ENCODE measurements at places on chromosomes 2 and 18.

DNA sequence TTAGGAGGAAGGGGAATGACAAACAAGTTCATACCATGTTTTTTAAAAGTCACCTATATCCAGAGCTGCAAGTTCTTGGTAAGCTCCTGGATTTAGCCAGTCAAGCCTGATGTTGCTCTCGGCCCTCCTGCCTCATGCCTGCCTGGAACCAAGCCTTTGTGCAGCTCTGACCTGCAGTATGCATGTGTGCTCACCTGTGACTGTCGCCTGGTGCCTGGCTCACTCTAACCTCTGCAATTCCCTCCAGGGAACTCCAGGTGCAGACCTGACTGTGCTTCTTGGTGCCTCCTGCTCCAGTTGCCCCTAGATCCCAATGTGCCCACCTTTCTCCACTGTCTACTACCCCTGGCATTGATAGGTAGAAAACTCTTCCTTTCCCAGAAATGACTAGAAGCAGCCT is 85.1 kb upstream of the ZBTB14 start:
- no peak for DNase-seq

GRCh38 chr18:39519741-39520140 is 1954.1 kb upstream of the CELF4 start:
- no peak for DNase-seq

GRCh38 chr2:147177071-147177857 is 667.6 kb upstream of the ACVR2A start:
- DNase-seq: no peak

GRCh38 chr2:45606796-45607195 is 4.3 kb downstream of the SRBD1 start:
- DNase-seq: no peak

GRCh38 chr18:46718501-46719341 is 38.1 kb downstream of the ST8SIA5 start:
- DNase-seq: no peak

GRCh38 chr2:220593526-220593925 is 966.1 kb downstream of the SLC4A3 start:
- no peak for DNase-seq

DNA sequence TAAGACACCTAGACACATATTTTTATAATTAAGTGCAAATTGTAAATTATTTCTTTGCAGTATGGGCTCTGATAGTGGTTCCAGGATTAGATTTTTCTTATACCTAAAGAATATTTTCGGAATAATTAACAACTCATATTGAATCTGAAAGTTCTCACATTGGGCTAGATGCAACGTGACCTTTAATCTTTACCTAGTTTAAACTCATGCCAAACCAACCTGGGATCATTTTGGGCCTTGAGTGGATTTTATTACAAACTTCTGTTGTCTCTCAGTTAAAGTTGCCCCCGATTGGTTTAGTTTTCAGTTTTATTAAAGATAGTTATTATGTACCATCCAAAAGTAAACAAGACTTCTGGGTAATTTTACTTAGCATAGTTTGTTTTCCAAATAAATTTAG is 230.2 kb upstream of the VWC2L start:
- no peak for DNase-seq

DNA sequence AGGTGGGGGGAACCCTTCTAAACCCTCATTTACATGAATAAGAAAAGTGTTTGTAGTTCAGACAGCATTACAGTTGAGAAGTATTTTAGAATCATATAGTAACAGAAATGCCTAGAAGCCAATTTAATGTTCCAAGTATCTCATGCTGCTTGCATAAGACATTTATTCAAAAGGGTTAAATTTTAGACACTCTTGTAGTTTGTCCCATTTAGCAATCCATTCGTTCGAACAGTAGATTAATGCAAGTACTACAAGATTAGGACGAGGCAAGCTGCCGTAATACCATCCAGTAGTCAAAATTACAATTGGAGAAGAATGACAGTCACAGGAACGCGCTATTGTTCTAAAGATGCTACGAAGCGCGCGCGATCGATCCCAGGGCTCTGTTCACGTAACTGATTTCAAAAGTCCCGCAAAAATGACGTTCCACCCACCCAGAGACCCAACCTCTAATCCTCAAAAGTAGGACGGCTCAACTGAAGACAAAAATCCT is 1.2 kb downstream of the TMEM237 start:
- no peak for DNase-seq

- DNase-seq: no peak
These were observed 106.8 kb downstream of the GRB14 start for GRCh38 chr2:164514491-164514890.

DNA sequence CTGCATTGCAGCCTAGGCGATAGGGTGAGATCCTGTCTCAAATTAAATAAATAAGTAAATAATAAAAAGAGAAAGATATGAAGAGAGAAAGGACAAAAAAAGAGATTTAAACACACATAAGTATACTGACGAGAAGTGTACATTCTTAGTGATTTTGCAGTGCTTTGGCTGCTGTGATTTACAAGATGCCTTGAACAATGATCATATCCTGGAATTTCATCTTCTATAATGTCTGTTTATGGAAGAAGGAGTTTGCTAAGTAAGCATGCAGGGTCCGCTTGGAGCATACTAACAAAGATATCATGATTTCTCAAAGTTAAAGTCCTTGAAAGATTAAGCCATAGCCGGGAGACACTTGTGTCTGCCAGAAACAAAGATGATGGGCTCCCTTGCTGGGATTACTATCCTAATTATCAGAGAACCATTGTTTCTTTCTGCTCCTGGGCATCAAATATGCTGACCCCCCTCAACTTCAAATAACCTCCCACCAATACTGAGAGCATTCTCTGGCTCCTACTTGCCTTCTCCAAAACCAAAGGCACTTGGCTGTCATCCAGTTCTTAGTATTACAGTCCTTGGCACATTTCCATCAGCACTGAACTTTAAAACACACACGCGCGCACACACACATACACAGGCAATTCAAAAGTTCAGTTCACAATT is 47.5 kb upstream of the STAM2 start:
- peak; percentile 25 for DNase-seq

DNA sequence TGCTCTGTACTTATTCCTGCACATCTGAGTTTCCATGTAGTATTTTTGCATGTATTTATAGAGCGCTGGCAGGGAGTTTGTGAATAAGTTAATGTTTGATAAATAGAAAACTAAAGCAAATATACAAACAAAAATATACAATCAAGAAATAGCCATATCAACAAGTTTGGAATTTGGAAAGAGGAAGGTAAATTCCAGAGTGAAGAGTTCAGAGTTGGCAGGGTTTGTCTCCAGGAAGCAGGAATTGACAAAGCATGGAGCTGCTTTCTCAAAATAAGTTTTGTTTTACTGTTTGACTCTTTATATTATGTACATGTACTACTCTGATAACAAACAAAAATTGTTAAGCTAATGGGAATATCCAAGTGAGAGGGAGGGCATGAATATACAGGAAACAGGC is 80.3 kb downstream of the SPOPL start:
- no peak for DNase-seq

GRCh38 chr2:26870585-26871095 is 22.7 kb downstream of the DPYSL5 start:
- no peak for DNase-seq

GRCh38 chr2:171104379-171104778 is 56.3 kb downstream of the TLK1 start:
- DNase-seq: no peak

- no peak for DNase-seq
These were observed 518.8 kb upstream of the ACVR2A start for GRCh38 chr2:147325990-147326389.

DNA sequence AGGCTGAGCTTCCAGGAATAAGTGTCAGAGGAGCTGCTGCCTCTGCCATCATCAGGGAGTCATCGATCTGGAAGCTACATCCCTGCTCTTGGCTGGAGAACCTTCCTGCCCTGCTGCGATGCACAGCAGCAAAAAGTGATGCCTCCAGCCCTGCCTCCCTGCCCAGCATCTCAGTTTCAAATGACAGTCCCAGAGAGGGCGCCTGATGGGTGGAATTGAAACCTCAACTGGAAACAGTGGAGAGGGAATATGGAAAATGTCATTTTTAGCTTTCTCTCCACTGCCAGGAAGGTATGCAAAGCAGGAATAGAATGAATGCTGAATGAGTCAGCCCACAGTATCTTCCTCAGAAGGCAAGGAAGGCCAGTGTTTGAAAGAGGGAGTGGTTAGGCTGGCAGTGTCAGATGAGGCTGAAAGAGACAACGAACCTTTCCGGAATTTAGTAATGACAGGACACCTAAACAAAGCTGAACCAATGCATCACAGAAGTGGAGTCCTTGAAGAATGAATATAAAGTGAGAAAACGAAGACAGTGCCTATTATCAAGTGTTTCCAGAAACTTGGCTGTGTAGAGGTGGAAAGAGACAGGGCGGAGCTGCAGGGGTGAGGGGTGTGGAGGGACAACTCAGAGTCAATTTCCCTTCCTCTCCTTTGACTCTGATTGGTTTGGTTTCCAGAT is 153.9 kb upstream of the NDUFV2 start:
- DNase-seq: no peak

DNA sequence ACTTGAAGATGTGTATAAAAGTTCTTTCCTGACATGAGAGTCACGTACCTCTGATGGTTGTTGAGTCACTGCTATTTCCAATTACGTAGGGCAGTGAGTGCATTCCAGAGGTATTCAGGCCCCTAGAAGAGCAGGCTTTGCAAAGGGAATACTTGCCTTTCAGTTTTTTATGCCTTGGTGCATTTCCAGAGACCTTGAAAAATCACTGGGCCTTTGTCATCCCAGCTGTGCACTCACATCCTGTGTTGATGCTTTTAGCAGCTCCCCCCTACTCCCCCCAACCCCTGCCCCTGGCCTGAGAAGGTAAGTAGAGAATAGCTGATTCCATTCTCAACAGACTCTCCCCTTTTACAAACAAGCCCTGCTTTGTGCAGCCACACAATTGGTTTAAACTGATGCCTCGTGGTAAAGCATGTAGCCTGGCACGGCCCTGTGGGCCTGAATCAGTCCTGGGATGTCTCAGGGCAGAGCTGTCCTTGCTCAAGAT is 174.2 kb downstream of the PRPF40A start:
- DNase-seq: no peak

DNA sequence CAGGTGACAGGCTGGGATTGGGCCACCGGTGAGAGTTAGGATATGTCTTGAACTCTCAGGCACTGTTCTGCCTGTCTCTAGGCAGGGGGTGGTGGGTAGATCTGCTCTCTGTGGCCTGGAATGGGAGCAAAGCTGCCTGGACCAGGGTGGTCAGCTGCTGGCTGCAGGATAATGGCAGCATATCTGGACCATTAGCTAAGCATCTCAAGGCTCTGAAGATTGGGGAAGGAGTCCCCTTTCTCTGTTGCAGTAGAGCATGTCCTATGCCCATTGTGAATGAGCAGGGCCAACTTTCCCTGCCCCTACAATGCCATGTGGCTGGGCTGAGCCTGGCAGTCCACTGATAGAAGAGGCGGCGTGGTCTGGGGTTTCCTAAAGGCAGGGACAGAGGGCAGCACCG is 34.6 kb downstream of the LOXHD1 start:
- no peak for DNase-seq

DNA sequence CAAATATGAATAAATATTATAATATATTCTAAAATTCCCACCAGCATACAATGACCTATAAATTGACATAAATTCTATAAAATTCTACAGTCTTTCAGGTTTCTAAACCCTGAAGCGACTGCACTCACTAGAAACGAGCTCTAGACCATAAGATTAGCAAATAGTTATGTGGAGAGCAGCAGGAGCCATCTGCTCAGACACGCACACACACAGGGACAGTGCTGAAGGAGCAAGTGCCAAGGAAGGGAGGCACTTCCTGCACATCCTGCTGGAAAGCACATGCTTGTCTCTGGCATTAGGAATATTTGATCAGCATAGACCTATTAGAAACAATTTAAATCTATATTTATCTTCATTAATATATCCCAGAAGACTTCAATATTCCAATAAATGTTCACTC is 713.9 kb upstream of the CDH2 start:
- DNase-seq: no peak

DNA sequence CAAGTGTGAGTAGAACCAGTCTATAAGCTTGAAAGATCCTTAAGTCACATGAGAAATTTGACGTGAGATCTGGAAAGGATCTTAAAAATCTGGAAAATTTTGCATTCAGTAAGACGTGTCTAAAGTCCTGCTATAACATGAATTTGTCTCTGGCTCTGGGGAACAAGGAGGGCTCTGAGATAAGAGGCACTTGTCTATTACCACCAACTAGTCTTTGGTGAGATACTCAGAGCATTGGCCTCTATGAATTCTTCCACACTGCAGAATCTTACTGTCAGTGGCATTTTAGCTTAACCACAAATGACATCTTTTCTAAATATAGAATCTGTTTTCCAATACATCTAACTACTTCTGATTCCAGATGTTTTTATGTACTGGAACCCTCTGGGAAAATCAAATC is 1504.5 kb downstream of the DPP10 start:
- no peak for DNase-seq
